ENCODE measurements at places on chromosomes 2 and 18.
A peak's percentile ranks its signal among the peaks of the same experiment; 100 is the strongest.

DNA sequence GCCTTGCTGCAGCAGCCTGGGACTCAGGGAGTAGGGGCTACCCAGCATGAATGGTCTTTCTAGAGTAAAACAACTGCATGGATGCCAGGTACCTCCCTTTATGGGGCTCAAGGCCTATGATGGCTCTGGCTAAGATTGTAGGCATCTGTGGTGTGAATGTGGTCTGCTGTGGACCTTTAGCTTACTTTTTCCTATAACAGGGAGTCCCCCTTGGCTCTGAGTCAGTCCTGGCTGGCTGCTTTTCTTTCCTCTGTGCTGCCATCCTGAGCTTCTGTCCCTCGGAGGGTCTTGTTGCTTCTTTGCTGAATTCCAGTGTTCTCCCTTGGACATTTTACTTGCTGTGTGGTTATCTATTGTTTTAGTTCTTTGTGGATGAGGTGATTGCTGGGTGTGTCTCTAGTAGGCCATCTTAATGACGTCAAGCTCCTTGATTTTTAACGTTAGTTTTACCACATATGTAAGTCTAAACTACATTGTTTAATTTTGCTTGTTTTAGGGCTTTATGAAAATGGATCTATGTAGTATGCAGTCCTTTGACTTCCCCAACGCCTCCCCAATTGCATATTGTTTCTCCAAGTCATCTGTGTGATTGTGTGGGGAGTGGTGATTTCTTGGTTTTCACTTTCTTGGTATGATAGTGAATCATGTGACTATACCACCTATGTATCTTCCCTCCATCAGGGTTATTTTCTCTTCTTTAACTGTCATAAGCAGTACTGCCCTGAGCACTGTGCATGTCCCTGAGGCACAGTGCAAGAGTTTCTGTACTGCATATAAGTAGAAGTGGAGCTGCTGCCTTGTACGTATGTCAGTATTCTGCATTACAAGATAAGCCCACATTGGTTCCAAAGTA is 92.4 kb downstream of the NCK2 start:
- no peak for DNase-seq

GRCh38 chr2:181163139-181163538 is 182.7 kb downstream of the UBE2E3 start:
- DNase-seq = peak; percentile 13

- no peak for DNase-seq
Measured at GRCh38 chr2:240353086-240353798, 82.2 kb upstream of the GPC1 start.

DNA sequence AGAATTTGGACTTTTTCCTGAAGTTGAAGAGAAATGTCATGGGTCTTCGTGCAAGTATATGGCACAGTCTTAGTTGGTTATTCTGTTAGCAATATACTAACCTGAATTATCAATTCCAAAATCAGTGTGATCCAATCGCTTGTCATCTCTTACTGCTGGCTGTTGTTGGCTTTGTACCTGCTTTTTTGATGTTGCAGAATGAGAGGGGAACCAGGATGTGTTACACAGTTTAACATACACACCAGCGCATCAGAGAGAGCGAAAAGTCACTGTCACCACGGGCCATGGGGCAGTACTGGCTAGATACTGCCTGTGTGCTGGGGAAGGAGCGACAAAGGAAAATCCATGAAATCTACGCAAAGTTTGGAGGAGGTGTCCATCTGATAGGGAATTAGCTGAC is 59.3 kb upstream of the SPP2 start:
- DNase-seq = no peak

DNA sequence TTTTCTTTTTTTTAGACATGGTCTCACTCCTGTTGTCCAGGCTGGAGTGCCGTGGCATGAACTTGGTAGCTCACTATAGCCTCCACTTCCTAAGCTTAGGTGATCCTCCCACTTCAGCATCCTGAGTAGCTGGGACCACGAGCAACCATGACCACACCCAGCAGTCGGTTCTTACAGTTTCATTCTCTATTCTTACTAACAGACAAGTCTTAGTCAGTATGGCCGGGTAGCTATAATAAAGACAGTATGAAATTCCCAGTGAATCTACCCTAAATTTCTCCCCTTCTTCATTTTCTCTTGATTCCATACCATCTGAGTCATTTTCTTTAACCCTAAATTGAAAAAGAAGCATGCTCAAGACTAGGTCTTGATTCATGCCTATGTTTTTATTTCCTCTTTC is 775.3 kb upstream of the NRXN1 start:
- DNase-seq = no peak

- DNase-seq = no peak
Measured at GRCh38 chr2:8376603-8377410, 305.0 kb upstream of the ID2 start.

DNA sequence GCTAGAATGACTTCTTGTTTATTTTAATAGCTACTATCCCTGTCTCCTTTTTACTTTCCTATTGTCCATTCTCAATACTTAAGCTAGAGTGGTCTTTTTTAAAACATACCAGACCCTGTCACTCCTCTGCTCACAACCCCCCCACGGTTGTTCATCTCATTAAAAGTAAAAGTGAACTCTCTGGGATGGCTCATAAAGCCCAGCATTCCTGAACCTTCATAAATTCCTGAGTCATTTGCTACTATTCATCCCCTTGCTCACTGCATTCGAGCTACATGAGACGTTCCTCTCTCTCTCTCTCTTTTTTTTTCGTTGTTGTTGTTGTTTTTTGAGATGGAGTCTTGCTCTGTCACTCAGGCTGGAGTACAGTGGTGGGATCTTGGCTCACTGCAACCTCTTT is 148.7 kb upstream of the DSEL start:
- no peak for DNase-seq

DNA sequence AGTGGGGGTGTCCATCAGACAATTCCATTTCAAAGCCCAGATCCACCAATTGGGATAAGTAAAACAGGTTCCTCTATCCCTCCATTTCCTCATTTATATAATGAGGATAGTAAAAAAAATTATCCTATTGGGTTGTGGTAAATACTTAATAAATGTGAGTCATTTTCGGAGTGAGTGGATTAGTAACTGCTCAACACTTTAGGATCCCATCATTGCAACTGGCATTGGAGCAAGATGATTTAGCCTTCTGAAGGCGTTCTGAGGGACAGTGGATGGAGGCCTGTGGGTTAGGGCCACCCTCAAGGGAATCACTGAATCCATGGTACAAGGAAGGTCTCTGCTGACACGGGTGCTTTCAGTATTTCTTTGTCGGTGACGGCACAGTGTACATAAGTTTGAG is 108.6 kb upstream of the FZD7 start:
- DNase-seq = no peak

DNA sequence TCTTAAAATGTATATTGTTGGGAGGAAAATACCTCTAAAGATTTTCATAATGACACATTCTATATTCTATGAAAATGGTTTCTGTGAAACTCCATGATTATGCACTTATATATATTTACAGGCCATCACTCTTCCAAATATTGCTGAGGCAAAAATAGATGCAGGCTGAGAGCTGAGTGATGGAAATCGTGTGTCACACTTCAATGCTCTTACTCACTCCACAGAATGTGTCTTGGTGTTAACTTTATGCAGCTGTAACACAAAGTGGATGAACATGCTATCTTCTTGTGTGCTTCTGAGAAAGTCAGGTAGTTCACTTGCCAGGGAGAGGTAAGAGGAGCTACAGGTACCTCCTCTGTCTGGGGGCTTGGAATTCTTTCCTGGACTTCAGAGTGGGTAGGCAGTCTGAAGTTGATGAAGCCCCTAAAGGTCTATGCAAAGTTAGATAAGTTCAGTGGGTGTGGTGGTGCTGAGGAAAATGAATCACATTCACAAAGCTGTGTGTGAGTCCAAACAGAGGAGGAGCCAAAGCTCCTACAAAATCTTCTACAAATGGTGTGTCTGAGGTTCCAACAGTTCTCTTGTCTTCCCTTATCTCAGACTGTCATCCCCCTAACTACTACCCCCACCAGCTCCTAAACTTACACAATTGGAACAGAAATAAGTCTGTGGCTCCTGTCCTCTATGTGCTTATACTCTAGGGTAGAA is 74.2 kb upstream of the ST6GAL2 start:
- DNase-seq = no peak

GRCh38 chr18:38940863-38941531 is 1375.4 kb upstream of the CELF4 start:
- peak; percentile 69 for DNase-seq

DNA sequence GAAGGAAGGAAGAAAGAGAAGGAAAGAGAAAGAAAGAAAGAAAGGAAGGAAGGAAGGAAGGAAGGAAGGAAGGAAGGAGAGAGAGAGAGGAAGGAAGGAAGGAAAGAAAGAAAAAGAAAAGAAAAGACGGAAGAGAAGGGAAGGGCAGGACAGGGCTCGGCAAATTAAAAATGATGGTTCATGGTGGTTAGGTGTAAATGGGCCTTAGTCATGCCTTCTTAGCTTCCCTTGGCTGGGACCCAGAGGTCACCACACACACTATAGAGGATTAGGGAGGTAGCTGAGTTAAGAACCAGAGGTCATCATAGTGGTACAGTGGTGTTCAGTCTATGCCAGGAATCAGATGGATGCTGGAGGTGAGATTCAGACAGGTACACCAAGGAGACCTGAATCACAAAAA is 9.3 kb upstream of the ATL2 start:
- peak; percentile 32 for DNase-seq

GRCh38 chr18:22935431-22935830 is 2.3 kb downstream of the RBBP8 start:
- no peak for DNase-seq

- no peak for DNase-seq
Measured at GRCh38 chr18:57660961-57661360, 39.3 kb upstream of the NARS1 start.

GRCh38 chr2:236405357-236405756 is 141.2 kb upstream of the ASB18 start:
- no peak for DNase-seq

- no peak for DNase-seq
Measured at GRCh38 chr18:40366521-40366920, 1588.5 kb upstream of the PIK3C3 start.

GRCh38 chr2:207290833-207291624 is 125.3 kb upstream of the KLF7 start:
- DNase-seq = no peak

- DNase-seq = no peak
Measured at GRCh38 chr2:84931384-84931821, 25.9 kb downstream of the TMSB10 start.

Data from hematopoietic multipotent progenitor cell (in vitro differentiated cells).